Left lobe of liver (tissue), 2 donors: ENCODE measurements at places on chromosomes 11 and 22. TPM values are rescaled to one million over a fixed set of nuclear protein-coding genes. Genes with fewer than 3 reads are reported as not detected.

DNA sequence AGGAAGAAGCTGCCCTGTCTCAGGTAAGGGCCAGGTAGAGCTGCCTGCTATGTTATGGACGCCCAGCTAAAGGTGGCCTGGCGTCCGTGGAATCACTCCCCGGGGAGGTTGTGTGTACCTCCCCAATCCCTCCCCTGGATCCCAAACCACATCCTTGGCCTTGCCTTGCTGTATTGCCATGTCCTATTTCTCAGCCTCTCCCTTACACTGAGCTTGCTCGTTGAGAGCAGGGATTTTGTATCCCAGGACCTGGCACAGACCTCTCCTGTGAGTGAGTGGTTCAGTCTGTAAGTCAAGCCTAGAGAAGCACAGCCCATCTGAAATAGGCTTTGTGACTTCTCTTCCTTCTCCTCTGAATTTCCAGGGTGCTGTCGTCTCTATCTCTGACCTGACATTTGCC is 53.9 kb downstream of the TRAF6 start:
- no peak for DNase-seq

- peak; percentile 71 for DNase-seq
These were observed 251.9 kb downstream of the ST3GAL4 start for GRCh38 chr11:126607374-126607773.

GRCh38 chr11:123431619-123432018 is 1.6 kb downstream of the GRAMD1B start:
- DNase-seq, result no peak

DNA sequence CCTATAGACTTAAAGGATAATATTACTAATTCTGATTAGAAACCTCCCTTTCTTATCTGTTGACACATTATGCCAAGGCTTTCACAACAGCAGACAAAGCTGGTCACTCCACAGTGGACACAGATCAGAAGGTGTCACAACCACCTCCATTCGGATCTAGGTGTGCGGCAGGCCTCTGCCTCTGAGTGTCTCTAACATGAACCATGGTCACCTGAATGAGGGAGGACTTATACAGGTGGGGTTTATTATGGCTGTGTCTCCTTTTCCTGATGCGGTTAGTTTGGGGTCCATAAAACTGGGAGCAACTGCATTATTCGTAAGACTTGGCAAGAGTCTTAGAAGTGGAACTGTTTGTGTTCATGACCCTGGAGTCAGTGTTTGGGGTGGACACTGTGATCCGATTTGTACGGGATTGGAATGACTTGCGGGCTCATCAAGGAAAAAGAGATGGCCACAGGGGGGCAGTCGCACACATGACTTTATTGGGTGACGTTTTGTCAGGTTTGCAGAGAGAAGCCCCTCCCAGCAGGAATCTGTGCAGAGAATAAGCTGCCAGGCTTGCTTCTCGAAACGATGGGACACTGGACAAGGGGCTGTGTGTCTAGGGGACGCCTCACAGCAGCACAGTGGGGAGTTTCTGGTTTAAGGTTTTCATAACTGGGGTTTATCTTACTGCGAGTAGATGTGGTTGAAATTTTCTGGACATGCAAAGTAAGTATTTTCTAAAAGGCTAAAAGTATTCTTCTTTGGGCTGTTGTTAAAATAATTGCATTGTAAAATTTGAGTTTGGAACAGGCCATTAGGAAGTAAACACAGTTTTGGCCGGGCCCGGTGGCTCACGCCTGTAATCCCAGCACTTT is 90.6 kb downstream of the GAB4 start:
- DNase-seq, result peak; percentile 59

DNA sequence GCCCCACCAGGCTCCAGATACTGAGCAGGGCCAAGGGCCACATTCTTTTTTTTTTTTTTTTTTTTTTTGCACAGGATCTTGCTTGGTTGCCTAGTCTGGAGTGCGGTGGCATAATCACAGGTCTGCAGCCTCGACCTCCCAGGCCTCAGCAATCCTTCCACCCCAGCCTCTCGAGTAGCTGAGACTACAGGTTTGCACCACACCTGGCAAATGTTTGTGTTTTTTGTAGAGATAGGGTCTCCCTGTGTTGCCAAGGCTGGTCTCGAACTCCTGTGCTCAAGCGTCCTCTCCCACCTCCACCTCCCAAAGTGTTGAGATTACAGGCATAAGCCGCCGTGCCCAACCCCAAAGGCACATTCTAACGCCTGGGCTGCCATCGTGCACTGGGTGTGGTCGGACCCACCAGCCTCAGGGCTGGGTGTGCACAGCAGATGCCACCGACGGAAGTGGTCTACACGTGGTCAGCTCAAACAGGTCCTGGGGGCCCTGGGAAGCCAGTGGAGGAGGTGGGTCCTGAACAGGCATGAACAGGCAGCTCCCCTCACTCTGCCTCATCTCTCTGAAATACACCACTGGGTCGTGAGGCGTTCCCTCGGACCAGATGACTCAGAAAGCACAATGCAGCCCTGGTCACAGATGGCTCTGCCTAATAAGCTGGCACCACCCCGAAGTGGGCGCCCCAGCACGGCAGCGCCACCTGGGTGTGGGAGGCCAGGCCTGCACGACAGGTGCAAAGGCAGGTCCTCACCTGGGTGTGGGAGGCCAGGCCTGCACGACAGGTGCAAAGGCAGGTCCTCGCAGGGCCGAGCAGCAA is 5.1 kb upstream of the B4GALNT4 start:
- DNase-seq, result no peak

The VSIG10L2 gene
- total RNA-seq, result not detected

DNA sequence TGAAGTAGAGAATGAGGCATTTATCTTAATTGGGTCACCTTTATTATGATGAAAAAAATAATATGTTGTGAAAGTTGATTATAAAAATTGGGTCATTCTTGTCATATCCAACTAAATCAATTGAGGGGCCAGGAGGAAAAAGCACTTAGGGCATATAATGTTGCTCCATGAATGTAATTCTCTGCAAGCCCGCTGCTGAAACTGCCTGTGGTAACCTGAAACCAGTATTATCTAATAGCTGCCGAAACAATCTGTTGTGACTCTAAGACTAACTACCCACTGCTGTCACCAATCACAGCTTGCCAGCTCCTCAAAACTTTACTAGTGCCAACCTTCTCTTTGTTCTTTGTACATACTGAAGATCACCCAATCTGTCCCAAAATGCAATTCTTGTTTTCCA is 115.8 kb downstream of the ATG16L2 start:
- DNase-seq, result no peak

The EHF gene
- 2.8 TPM for total RNA-seq

DNA sequence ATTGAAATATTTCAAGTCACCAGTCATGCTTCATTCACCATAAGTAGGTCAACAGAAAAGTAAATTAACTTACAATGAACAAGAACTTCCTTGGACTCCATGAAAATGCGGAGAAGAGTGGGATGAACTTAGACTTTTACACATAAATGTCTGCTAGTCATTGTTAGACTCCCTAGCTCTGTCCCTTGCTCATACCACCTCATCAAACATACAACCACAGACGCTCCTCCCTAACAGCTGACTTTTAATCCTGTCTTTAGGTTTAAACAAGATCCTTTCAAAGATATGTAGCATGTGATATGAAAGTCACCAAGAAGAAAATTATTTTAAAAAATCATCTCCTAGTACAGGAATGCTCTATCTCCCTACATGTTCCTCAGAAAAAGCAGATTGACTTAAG is 248.1 kb downstream of the DLG2 start:
- DNase-seq, result no peak

DNA sequence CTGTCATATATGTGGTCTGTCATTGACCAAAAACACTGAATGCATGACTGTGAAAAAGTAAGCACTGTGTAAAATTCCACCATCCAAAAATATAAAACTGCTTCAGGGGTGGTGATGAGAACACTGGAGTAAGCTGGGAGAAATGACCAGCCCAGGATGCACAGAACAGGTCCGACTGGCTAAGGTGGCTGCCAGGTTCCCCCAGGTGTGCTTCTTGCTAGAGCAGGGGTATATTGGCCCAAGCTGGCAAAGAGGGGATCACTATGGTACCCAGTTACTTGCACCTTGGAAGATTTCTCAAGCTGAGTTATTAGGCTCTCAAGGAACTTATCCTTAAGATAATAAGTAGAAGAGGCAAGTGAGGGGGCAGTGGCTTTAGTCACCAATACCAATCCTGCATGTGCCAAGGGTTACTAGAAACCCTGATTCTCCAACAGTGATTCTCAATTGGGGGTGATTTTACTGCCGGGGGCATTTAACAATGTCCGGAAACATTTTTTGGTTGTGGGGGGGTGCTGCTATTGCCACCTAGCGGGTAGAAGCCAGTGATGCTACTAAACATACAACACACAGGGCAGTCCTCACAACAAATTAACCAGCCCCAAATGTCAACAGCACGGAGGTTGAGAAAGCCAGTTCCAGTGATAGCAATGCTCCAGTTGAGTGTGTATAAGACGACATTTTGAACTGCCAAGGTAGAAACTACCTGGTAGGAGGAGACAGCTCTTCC is 15.7 kb downstream of the SNU13 start:
- DNase-seq, result no peak

The AAMDC gene
- 18.5 TPM for total RNA-seq

The GALR3 gene
- 0.65 TPM for total RNA-seq

DNA sequence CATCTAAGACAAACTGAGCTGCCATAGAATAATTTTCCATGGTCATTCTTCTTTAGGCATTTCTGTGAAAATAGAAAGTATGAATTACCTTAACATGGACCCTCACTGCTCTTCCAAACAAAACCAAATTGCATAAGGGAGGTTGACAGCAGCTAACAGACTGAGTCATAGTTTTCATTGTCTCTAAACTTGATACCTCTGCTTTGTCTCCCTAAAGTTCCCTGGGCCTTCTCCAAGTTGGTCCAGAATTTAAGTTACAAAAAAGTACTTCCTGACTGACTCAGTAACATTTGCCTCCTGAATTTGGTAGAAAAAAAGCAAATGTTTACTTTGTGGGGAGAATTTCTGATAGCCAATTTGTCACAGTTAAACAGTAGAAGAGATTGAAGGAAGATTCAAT is 3.0 kb downstream of the OR8D1 start:
- DNase-seq, result no peak

DNA sequence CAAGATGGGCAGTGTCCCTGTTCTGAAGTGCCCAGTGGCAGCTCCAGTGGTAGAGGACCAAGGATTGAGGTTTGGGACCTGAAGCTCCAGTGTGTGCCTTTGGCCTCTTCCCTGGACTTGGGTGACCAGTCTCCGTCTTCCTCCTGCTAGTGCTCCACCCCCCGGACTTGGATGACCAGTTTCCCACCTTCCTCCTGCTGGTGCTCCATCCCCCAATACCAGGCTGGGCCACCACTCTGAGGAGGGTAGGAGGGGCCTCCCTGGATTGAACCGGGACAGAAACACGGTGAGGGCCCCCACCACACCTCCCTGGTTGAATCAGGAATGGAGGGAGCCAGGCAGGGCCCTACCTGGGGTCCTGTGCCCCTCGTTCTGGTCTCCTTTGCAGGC is 10.9 kb upstream of the NEAT1 start:
- no peak for DNase-seq

DNA sequence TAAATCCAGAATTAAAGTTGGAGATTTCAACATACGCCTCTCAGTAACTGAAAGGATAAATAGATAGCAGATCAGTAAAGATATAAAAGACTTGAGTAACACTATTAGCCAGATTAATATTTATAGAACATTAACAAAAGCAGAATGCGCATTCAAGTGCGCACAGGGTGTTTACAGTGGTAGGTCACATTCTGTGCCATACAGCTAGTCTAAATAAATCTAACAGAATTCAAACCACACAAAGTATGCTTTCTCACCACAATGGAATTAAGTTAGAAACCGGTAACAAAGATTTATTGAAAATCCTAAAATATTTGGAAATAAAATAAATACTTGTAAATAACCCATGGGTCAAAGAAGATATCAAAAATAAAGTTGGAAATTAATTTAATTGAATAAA is 341.0 kb downstream of the DYNC2H1 start:
- no peak for DNase-seq

DNA sequence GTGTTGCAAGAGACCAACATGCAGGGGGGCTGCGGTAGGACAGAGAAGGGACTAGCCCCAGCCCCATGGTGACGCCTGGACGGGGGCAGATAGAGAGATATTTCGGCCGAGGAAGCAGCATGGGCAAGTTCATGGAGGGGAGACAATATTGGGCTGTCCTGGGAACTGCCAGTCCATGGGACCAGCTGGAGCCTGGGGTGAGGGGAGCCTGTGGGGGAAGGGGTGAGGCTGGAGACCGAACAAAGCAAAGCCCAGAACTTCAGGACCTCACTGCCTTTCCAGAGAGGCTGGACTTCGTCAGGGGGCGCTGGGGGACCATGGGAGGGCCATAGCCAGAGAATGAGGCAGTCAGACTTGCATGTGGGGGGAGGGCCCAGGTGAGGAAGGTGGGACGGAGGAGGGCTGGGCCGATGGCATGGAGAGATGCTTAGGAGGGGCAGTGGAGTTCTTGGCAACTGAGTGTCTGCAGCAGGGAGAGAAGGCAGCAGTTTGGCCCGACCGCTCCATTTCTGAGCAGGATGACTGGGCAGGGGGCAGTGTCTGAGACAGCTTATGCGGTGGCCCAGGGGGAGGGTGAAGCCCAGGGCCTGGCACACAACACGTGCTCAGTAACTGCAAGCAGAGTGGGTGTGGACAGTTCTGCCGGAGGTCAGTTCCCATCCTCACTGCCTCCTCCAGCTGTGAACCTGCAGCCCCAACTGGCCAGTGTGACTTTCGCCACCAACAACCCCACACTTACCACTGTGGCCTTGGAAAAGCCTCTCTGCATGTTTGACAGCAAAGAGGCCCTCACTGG is 712 bp downstream of the UPK3A start:
- DNase-seq, result no peak

The TREH gene
- total RNA-seq, result 3.4 TPM

DNA sequence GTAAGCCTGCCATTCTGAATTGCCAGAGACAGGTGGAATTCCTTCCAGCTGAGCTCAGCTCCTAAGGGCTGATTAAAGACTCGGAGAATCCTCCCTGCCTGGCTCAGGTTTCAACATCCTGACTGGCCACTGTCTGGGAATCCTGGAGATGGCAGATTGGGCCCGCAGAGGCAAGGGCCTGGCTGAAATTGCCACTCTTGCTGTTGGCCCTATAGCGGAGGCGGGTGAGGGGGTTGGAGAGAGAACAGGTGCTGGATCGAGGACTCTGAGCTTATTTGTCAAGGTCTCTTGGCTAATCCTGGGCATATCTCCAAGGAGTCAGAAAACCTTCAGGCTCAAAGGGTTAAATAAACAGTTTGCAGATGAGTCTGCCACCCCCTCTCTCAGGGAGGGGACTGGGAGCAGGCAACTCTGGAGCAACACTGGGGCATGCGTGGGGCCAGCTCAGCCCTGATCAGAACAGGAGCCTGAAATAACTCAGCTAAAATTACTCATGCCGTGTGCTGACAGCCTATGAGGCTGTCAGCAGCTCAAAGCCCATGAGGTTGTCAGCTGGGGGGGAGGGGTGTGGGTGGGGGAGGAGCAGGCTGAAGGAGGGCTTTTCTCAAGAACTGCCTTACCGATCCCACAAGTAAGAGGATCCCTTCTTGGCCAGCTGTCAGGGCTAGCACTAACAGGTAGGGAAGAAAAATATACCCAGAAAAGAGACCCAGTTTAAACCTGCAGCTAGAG is 14.7 kb upstream of the MFRP start:
- peak; percentile 84 for DNase-seq

The DUSP8 gene
- 0.23 TPM for total RNA-seq
